ENCODE measurements at places on chromosomes 7 and 10.

DNA sequence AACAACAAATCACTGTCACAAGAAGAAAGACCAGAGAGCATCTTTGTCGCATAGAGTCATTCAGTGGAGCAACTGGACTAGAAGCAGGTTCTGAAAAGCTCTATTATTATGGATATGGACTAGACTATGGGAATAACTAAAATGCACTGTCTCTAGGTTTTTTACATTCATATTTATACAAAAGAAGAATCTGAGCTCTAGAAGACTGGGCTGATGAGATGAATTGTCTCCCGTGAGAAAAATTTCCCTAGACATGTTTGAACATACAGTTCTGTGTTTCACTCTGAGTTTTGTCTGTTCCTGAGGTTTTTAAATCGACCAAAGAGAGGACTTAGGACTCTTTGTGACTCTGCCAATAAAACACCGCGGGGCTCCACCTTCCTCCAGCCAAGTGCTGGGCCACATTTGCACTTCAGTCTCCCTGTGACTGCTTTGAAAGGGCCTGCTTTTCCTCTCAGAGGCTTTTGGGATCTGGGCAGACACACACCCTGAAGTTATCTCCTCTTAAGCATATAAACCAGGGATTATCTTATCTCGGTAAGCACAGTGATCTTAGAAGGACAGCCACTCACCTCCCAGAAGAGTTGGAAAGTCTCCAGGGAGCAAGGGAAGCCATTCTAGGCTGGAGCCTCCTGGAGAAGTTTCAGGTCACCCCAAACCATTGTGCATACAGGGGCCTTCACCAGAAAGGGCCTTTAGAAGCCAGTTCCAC lies 101.0 kb upstream of the JCAD start:
- no peak for DNase-seq

DNA sequence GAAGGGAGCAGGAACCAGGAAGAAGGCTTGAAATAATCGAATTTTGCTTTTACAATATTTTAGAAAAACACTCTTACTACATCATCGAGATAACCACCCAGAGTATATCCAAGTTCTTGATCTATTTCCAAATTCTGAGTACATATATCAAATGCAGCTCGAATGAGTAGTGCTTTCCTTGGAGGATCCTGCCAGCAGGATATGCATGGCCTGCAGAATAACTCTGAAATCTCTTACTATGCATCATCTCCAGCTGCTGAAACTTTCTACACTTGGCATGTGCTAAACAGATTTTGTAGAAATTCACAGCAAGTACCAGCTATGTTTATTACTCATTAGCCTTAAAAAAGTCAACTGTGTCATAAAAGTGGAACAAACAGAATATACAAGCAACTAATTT lies 44.0 kb upstream of the ANK3 start:
- DNase-seq = no peak

DNA sequence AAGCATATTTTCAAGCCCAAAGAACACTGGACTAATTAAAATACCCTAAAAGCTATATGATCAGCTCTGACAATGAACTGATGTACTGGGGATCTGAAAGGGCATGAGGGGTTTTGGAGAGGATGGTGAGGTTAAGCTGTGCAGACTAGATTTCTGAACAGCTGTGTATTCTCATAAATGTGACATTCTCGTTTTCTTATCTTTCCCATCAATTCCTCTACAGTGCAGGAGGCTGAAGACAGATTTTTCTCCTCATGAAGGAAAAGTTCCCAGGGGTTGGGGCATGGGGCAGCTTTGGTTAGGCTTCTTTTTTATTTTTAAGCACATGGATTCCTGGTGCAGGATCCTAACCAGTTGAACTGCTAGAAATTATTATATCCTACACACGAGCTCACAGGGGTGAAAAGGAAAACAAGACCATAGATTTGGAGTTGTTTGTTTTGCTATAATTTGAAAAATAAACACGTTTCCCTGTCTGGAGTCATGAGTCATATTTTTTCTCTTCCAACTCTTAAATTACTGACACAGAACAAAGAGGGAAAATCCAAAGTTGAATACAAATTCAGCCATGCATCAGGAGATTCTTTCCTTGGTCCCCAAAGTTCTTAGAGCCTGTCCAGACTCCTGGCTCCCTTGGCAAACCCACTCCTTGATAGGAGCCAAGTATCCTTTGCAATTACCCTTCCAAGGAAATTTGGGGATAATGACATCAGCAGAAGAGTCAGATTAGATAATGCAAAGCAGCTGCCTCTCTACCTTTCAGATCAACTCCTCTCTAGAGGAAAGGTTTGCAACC lies 147.7 kb upstream of the NPVF start:
- DNase-seq = no peak

GRCh38 chr7:28106321-28106829 lies 74.2 kb downstream of the JAZF1 start:
- DNase-seq = no peak

- no peak for DNase-seq
Observed at GRCh38 chr10:7301006-7301778, 109.6 kb downstream of the SFMBT2 start.

DNA sequence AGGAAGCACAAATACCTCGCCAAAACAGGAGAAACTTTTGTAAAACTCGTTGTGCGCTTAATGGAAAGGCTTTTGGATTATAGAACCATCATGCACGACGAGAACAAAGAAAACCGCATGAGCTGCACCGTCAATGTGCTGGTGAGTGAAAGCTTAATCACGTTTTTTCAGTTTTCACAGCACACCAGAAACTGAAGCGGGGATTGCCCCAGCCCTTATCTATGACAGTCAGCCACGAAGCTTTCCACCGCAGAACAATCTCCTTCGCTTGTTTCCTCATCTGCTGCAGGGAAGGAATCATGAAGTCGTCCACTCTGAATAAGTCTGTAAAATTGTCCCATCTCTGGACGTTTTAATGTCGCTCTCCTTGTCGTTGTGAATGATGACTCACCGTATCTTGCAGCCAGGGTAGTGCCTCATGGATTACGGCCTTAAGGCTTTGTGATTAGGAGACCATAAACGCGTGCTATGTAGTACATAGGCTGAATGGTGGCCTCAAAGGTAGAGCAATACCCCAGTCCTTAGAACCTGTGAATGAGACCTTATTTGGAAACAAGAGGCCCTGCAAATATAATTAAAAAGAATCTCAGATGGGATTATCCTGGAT lies 174.9 kb upstream of the NPS start:
- no peak for DNase-seq
